ENCODE measurements at places on chromosomes 16 and 17.

DNA sequence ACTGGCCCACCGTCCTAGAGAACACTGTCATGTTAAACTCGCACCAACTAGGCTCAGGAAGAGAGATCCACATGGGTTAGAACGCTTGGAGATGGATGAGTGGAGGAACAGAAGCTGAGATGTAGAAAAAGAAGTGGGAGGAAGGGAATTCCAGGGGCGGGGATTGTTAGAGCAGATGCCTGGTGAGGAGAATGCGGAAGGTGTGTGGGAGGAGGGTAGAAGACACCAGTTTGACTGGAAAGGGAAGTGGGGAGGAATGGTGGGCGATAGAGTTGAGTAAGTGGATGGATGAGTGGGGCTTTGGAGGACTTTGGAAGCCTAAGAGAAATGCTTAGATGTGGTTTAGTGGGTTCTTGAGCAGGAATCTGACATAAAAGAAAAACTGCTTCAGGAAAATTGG is 37.4 kb downstream of the DHX38 start:
- no peak for DNase-seq

GRCh38 chr16:56679078-56679730 is 3.1 kb upstream of the MT1X start:
- no peak for DNase-seq

- no peak for DNase-seq
These were observed 2.8 kb downstream of the PIP4K2B start for GRCh38 chr17:38796451-38797157.

GRCh38 chr17:39062846-39063680 is 88.4 kb downstream of the PLXDC1 start:
- DNase-seq: no peak

DNA sequence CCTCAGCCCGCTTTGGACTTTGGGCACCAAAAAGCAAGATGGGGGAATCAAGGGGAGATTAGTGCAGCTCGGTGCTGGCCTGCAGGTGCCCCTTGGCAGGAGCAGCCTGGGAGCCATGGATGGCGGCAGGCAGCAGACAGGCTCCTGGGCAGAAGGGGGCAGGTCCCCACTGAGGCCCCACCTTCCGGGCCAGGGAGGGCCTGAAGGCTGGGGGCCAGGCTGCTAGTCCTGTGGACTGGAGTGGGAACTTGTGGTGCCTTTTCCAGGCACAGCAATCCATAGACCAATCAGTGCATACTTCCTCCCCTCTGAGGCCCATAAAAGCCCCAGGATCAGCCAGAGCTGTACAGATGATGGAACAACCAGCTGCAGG is 64.0 kb downstream of the USP32 start:
- no peak for DNase-seq

DNA sequence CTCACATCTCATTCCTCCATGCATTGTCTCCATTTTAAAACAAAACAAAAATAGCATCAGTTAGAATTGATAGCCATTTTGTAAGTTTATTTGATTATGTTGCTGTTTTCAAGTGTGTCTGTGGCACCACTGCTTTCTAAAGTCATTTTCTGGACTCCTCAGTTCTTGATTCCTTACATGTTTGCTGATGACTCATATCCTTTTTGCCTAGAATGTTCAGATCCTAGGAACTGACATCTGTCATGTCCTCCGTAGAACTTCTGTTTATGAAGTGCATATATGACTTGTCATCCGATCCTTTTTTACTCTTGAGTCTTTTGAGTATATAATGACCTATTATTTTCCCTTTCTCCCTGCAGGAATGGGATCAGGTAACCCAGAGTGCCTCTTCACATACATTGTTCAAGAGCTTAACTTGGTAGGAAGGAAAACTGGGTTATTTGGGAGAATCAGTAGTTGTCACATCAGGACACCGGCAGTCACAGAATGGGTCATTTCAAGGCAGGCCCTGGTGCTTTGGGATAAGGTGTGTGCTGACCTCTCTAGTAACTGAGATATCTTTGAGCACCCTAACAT is 69.2 kb downstream of the MAP2K4 start:
- no peak for DNase-seq

- DNase-seq: peak; percentile 59
These were observed 23.3 kb downstream of the PHF12 start for GRCh38 chr17:28928061-28928460.

DNA sequence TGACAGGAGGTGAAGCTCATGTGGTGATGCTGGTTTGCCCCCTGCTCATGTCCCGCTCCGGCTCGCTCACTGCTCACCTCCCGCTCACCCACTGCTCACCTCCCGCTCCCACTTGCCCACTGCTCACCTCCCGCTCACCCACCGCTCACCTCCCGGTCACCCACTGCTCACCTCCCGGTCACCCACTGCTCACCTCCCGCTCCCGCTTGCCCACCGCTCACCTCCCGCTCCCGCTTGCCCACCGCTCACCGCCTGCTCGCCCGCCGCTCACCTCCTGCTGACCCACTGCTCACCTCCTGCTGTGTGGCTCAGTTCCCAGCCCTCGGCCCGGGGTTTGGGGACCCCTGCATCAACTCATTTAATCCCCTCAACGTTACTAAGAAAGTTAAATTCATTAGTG is 39.1 kb upstream of the SHISA9 start:
- DNase-seq: no peak

- DNase-seq: no peak
These were observed 17.2 kb downstream of the MRC2 start for GRCh38 chr17:62644487-62645173.

DNA sequence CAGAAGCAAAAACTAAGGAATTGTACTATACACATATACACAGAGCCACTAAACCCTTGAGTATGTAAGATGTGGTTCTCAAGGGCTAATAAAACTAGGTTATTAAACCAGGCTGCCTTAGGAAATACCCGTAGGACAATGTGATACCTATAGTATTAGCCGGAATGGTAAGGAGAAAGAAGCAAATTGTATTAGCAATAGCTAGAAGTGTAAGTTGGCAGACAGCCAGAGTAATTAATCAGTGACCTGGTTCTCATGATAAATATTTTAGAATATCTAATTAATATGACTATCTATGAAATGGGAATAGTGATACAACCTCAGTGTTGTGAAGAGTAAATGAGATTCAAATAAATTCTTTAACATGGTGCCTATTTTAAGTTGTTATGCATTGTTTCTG is 18.6 kb downstream of the GDPD1 start:
- DNase-seq: no peak

GRCh38 chr17:48293319-48294019 is 136.5 kb downstream of the SKAP1 start:
- no peak for DNase-seq

GRCh38 chr16:10616756-10617640 is 36.6 kb upstream of the EMP2 start:
- no peak for DNase-seq
